KG1 (cell line): ENCODE measurements at places on chromosomes 2 and 18.

DNA sequence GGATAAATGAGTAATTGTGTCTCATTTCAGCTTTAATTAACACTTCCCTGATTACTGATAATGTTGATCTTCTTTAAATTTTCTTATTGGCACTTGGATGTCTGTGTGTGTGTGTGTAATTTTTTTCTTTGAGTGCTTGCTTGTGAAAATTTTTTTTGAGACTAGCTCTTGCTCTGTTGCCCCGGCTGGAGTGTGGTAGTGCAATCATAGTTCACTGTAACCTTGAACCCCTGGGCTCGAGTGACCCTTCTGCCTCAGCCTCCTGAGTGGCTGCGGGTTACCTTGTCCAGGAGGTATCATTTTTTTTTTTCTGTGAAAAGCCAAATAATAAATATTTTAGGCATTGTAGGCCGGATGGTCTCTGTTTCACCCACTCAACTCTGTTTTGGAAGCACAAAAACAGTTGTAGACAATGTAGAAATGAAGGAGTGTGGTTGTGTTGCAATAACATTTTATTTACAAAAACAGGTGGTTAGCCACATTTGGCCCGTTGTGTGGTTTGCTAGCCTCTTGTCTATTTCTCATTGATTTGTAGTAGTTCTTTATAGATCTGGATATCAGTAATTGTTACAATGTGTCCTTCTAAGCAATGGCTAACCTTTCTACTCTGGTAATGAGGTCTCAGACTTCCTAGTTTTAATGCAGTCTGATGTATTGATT is 7.9 kb downstream of the IL1RL2 start:
- no peak for DNase-seq

GRCh38 chr2:122218596-122218995 is 463.1 kb downstream of the TSN start:
- DNase-seq = no peak

DNA sequence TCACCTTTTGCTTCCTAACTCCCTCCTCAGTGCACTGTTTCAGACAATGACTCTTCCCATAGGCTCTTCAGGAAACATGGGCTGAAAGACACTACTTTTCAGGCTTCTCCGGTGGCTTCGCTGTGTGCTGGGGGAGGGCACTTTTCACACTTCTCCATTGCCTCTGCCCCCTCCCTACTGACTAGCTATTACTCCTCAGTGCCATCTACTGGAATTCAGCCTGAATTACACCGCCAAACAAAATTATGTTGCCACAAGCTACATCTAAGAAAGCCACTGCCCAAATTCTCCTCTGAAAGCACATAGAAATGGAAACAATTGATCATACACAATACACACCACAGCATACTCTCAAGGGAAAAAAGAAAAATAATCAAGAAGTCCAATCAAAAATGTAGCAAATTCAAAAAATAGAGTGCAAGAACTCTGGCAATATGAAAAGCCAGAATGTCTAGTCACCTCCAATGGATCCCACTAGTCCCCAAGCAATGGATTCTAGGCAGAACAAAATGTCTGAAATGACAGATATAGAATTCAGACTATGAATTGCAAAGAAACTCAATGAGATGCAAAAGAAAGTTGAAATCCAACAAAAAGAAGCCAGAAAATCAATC is 1139.4 kb upstream of the GYPC start:
- peak; percentile 4 for DNase-seq

DNA sequence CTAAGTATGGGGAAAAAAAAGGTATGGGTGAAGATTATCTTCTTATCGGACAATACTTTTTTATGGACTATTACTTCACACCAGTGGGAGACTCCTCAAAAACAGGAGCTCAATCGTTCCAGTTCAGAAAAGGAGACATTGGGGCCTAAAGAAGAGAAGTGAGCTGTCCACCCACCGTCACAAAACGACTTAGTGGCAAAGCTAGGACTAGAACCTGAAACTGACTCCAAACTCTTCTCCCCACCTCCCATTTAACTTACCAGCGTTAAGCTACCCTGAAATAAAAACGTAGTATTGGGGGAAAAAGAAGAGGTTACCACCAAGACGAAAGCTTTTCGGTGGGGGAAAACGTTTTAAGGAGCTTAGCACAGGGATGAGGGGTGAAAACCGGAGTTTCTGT is 503 bp downstream of the GTF3C3 start:
- DNase-seq = no peak

- no peak for DNase-seq
Observed at GRCh38 chr2:109158237-109158636, 29.2 kb downstream of the SH3RF3 start.

GRCh38 chr2:88448248-88448647 is 4.2 kb downstream of the FOXI3 start:
- no peak for DNase-seq

DNA sequence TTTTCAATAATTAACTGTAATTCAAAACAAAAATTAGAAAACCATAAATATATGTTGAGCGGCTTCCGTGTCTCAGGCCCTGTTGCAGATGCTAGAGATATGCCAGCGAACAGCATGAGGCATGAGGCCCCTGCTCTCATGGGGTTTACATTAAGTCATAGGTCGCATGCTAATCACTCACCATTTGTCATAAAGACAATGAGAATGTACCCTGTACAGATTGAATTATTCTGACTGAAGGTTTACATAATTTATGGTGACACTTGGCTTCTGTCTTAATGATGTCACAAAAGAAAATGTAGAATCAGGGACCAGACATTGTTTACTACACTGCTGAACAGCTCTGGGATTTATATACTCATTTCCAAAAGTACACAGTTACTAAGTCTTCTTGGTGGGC is 5.9 kb upstream of the VAPA start:
- no peak for DNase-seq

DNA sequence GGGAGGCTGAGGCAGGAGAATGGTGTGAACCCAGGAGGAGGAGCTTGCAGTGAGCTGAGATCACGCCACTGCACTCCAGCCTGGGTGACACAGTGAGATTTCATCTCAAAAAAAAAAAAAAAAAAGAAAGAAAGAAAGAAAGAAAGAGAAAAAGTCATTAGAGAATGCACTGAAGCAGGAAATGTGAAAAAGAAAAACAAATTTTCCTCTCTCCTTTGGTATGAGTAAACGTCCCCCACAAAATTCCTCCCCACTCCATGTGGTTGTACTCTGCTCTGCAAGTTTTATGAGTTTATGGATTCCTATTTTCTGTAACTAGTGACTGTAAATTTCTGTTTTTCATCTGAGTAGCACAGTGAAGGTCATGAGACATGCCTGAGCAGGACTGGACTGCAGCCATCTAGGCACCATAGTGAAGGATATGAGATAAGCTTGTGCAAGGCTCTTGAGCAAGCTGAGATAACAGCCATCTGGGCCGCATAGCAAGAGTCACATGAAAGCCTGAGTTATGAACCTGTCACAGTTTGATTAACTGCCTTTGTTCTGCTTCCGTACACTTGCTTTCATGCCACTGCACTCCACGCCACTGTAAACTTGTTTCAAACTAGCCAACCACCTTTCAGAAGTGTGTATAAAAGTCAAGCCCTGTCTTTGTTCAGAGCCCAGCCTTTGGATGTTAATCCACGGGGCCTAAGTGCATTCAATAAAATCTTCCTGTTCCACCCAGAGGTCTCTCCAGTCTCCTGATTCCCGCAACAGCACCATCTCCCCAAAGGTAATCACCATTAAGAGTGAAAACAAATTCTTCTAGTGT is 50.2 kb downstream of the SKA1 start:
- DNase-seq = no peak

DNA sequence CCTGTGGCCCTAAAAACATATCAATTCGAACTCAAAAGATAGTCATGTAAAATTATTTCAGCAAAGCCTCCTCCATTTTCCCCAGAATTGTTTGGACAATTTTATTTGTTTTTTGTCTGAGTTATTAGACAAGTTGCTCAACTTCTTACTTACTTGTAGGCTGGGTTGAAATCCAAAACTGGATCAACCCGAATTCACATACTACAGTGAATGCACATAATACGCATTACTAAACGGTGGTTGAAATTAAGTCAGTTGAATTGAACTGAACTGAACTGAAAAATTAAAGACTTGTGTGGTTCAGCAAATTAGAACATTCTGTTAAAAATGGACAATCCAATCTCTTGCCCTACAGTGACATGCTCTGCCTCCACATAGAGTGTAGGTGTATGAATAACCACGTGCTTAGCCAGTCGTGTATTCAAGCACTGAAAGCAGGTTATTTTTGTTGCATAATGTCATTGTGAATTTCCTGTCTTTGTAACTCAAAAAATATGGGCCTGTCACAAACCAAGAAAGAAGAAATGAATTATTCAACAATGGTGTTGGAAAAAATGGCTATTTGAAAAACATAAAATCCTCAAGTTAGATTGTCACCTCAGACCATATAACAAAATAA is 441.0 kb downstream of the TXNL1 start:
- DNase-seq = no peak

- DNase-seq = no peak
Observed at GRCh38 chr2:186543561-186544131, 46.2 kb upstream of the ITGAV start.

DNA sequence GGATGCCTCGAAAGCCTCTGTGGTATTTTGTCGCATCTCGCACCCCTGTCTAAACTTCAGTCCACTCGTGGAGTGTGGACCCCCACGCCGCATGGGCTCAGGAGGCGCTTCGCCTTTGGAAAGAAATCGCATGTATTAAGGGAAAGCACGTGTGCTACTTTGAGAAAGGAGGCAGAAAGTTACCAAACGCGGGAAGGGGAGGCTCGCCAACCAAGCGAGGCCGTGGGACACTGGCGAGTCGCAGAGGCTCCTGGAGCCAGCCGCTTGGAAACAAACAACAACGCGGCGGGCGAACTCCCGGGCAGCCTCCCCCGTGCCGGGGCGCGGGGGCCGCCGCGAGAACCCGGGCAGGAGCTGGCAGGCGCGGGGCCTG is 455 bp upstream of the AGAP1 start:
- no peak for DNase-seq

- no peak for DNase-seq
Observed at GRCh38 chr2:112709703-112710102, 11.1 kb upstream of the NT5DC4 start.

DNA sequence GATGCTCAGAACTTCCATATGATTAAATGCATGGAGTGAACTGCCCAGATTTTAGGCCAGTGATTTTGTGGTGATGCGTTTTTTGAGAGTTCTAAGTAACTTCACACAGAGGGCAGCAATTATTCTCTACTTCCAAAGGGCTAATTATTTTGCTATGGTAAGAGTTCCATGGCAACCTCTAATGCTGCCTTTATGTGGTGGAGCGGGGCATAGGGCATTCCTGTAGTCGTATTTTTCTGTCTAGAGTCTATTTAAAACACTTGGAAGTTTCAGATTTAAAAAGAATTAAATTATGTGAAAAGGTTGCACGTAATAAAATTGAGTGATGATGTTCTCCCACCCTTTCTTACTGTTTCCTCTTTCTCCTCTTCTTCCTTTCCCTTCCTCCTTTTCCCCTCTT is 63.9 kb upstream of the EML6 start:
- DNase-seq = no peak

DNA sequence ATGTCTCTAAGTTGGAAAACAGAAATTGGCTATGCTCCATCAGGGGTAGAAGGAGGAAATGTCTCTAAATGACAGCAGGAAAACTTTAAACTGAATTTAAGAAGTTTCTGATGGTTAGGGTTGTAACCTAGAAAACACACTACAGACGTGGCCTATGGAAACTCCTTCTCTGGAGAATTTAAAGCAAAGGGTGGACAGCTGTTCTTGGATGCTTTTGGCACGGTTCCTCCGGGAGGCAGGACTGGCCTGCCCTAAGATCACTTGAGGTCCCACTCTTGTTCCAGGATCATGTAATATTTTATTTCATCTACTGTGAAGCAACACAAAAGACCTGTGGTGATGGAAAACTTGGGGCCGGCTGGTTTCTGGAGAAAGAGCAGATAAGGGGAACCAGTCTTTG is 77.0 kb downstream of the NRP2 start:
- no peak for DNase-seq

DNA sequence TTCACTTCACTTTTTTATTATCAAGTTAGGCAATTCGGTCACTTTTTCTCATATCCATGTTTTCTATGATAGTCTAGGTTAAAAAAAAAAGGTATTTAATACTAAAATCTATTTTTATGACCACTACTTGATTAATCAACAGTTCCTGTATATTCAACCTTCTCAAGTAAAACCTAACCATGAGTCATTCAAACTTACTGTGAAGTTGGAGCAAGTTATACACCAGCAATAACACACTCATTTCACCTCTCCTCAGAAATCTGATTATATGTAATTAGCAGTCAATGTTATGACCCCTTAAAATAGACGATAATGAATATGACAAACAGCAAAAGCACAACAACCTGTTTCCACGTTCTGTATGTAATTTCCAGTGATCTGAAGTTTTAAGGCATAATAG is 35.0 kb upstream of the ADAM17 start:
- DNase-seq = no peak

DNA sequence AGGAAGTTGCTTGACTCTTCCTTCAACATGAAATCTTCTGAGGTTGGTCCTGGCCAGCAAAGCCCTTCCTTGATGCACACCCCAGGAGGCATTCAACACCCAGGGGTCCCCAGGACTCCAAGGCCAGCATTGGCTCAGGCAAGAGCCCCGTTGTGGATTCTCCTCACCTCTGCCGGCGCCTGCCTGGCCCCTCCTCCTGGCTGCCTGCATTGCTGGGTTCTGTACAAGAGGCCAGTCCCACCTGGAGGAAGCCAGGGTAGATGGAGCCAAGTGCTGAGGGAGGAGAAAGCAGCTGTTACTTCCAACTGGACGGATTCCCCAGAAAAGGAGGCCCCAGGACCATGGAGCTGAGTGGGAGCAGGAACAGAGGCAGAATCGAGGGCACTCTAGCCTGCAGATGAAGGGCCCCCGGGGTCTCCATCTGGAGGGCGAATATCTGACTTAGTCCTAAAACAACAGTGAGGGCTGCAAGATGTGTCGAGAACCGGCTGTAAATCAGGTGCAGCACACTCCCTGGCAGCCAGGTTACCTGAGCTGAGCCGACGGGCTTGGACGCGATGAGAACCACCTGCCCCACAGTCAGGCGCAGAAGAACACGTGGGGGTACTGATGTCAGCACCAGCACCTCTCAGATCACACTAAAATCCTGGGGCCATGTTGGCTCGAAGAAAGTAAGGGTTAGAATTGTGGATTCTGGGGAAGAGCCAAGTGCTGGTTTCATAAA is 399.6 kb upstream of the SALL3 start:
- no peak for DNase-seq
